ENCODE measurements at places on chromosomes 12 and 14. TPM values are rescaled to one million over a fixed set of nuclear protein-coding genes. Genes with fewer than 3 reads are reported as not detected.

DNA sequence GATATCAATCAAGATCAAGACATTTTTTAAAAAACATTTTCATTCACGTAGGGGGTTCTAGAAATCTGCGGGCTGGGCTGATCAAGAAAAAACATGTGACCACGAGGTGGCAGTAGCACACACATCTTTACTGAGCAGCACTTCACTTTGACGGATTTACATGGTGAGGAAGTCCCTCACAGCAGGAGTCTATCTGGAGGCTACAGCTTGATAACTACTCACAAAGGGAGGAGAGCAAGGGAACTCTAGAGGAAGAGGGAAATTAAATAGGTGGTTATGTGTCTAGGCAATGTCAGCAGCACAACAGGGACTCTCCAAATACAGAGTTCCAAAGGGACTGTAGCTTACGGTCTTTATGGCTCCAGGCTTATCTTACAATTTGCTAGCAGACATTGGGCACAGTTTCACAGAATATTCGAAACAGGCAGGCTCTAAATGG lies 248.1 kb downstream of the DPY19L2 start:
- peak; percentile 92 for DNase-seq

DNA sequence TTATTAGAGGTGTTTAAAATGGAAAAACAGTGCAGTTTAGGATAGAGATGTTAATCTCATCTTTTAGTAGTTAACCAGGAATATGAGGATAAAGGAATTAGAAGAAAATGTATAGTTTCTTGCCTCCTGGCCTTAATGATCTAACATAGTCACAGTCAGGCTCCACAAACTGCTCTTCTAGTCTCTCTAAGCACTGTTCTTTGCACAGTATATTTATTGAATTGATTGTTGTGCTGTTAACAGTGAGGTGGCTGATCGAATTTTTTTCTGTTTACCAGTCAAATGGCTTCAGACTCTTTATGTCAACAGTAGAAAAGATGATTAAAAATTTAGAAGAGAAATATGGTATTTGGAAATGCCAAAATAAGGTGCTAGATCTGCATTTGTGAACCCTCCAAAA lies 37.8 kb downstream of the ATF7IP start:
- no peak for DNase-seq

GRCh38 chr12:103462675-103463074 lies 33.1 kb downstream of the C12orf42 start:
- DNase-seq = no peak

DNA sequence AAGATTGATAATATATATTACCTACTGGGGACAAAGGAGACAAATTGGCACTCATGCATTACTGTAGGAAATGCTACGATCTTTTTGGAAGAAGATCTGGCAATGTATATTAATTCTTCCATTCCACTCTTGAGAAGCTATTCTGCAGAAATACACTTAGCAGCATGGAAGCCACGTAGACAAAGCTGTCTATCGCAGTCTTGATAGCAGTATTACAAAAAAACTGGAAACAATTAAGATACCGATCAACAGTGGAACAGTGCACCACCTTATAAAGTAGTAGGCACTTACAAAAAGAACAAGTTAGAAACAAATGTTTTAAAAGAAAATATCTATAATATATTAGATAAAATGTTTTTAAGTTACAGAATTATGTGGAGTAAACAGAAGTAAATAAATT lies 87.2 kb downstream of the ABCD2 start:
- no peak for DNase-seq

The DEGS2 gene
- total RNA-seq = not detected

DNA sequence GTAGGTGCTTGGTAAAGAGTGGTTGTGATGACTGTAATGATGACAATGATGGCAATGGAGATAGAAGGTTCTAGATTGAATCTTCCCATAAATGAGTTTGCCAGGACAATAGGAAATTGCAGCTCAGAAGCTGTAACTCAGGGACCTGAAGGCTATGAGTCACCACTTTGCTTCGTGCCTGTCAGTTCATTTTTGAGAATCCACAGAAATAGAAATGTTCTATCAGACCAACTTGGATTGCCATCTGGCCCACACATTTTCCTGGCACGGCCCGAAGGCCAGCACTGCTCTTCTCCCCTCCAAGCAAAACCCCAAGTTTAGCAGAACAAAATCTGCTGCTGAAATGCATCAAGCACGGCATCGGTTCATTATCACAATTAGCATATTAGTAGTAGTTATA lies 1127.0 kb downstream of the BCL11B start:
- no peak for DNase-seq

DNA sequence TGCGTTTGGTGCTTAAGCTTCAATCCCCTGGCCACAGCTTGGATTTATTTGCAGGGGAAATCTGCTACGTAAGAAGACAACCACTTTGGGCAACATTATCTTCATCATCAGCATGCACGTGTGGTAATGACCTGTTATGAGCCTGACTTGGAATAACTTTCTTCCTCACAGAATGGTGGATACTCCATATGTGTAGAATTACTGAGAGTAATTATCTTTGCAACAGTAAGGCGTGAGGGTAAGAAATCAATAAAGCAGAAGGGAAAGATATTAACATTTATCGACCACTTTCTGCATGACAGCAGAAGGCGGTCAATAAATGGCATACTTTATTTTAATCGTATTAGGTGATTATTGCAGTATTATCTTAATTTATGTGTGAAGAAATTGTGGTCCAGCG lies 152.7 kb downstream of the RGS6 start:
- no peak for DNase-seq

- DNase-seq = no peak
These were observed 1134.4 kb downstream of the GALC start for GRCh38 chr14:86858591-86858990.

- DNase-seq = no peak
These were observed 124.7 kb downstream of the GARIN6 start for GRCh38 chr12:99772274-99772673.

The SERPINA9 gene
- total RNA-seq = not detected

GRCh38 chr14:104238424-104239184 lies 100.2 kb downstream of the KIF26A start:
- DNase-seq = no peak

The SLC5A8 gene
- not detected for total RNA-seq

DNA sequence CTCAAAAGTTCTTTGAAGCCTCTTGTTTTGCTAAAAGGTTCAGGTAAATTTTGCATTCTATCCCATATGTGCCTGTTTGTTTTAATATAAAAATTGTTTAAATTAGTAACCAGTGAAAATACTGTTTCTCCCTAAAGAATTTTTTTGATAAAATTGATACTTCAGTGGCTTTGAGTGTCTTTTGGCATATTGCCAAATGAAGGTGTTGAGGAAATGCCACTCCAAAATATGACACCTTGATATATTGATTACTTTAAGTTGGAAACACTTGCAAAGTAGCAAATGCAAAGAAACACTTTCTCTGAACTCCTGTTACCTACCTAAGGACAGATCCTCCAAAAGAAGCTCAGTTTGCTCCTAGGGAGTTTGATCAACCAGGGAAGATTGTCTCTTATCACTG lies 8.4 kb downstream of the STYX start:
- no peak for DNase-seq

The MANSC4 gene
- total RNA-seq = 0.12 TPM

DNA sequence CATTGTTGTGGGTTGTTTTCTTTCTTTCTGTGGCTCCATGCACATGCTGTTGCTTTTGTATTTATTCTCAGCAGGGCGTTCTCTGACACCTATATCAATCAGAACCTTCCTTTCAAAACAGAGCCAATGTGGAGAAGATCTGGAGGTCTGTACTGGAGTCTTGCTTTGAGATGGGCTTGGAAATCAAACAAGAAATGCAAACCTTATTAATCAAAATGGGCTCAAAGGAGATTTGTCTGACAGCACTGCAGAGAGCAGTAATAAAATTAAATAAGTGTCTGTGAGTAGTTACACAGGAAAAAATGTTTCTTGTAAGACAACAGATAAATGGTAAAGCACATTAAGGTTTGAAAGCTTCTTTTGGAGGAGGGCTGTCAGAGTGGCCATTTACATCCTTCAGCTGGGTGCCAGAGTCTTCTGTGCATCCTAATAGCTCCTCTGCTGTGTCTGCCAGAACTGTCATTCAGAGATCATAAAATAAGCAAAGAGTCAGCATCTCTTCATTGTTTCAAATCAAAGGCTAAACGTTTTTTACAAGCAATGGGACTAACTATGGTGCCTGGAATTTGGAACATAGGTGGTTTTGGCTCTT lies 414.3 kb downstream of the NAV3 start:
- DNase-seq = no peak

The BCL2L14 gene
- total RNA-seq = not detected

The RFC5 gene
- 75.8 TPM for total RNA-seq

DNA sequence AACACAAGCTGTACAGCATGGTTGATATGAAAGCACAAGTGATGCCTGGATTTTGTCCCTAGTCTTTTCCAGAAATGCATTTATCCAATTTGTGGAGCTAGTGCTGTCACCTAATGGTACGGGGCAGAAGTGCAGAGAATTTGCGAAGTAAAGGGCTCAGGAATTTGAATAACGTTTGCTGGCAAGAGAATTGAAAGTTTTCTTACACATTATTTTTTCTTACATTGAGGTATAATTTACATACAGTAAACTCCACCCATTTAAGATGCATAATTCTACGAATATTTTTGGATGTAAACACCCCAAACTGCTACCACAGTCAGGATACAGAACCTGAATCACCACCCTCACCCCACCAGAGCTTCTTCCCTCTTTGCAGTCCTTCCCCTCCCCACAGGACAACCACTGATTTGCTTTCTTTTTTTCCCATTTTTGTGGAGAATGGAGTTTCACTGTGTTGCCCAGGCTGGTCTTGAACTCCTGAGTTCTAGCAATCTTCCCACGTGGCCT lies 3.5 kb downstream of the AICDA start:
- peak; percentile 56 for DNase-seq

- DNase-seq = peak; percentile 62
These were observed 64.1 kb upstream of the PPP4R3A start for GRCh38 chr14:91573894-91574837.

The NEMF gene
- total RNA-seq = 83.0 TPM

- no peak for DNase-seq
These were observed 113.3 kb downstream of the ANO6 start for GRCh38 chr12:45329238-45329637.

DNA sequence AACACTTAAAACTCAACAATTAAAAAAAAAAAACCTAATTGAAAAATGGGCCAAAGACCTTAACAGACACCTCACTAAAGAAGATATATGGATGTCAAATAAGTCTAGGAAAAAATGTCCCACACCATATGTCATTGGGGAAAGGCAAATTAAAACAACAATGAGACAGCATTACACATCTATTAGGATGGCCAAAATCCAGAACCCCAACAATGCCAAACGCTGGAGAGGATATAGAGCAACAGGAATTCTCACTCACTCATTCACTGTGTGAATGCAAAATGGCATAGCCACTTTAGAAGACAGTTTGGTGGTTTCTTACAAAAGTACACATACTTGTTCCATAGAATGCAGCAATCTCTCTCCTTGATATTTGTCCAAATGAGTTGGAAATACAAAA lies 173.7 kb downstream of the SLC25A21 start:
- DNase-seq = no peak

The GLIPR1L2 gene
- total RNA-seq = 0.31 TPM

The KRT82 gene
- total RNA-seq = not detected

GRCh38 chr14:49959822-49960408 lies 67.0 kb downstream of the ARF6 start:
- DNase-seq = no peak

DNA sequence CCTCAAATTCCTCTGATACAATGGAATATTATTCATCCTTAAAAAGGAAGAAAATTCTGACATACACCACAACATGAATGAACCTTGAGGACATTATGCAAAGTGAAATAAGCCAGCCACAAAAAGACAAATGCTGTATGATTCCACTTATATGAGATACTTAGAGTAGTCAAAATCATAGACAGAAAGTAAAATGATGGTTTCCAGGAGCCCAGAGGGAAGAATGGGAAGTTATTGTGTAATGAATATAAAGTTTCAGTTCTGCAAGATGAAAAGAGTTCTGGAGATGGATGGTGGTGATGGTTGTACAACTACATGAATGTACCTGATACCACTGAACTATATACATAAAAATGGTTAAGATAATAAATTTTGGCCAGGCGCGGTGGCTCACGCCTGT lies 18.3 kb downstream of the VWF start:
- DNase-seq = no peak

DNA sequence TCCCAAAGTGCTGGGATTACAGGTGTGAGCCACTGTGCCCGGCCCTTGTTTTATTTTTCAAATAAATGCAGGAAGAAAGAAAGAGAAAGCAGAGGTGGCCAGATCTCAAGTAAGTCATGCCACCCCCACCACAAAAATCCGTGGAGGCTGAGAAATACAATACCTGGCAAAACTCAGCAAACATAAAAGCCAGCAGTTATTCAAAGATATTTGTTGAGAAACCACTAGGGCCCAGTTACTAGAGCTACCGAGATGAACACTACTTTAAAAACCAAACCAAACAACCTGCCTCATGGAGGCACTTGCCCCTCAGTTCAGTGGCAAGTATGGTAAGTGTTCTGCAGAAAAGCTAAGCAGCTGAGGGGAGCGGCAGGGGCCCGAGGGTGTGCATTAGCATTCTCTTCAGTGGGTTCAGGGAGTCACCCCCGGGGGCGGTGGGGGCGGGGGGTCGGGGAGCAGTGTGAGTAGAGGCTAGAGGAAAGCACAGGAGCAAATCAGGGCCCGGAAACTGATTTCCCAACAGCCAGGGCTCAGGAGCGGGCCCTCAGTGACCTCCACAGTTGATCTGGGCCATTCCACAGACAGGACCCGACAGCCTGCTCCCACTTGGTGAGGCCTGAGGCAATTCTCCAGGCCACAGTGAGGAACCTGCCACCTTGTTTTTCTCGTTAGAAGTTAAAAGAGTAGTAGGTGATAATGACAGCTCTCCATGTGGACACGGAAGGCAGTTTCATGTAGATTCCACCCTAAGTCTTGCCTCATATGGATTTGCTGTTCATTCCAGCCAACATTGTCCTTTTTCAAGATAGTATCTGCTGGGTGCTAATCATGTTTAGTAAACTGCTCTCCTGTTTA lies 8.6 kb downstream of the EVL start:
- no peak for DNase-seq

The ADAM20 gene
- total RNA-seq = 2.0 TPM
